ENCODE measurements at places on chromosomes 11 and 22. TPM values are rescaled to one million over a fixed set of nuclear protein-coding genes. Genes with fewer than 3 reads are reported as not detected.

TMPRSS5 gene
- under 0.01 TPM for total RNA-seq

SESN3 gene
- 10.0 TPM for total RNA-seq

MS4A6A gene
- total RNA-seq, result not detected

SIDT2 gene
- 7.3 TPM for total RNA-seq

E2F8 gene
- total RNA-seq, result 1.1 TPM

P2RX6 gene
- 0.56 TPM for total RNA-seq

CLCF1 gene
- 5.6 TPM for total RNA-seq

AGBL2 gene
- total RNA-seq, result 0.56 TPM

DGCR6 gene
- 0.56 TPM for total RNA-seq

NXPE4 gene
- total RNA-seq, result not detected

OR5W2 gene
- not detected for total RNA-seq

ADAMTS8 gene
- under 0.01 TPM for total RNA-seq
